ENCODE measurements at places on chromosomes 12 and 14.

- no peak for DNase-seq
Observed at GRCh38 chr12:61654698-61655097, 605.5 kb upstream of the USP15 start.

GRCh38 chr14:67602995-67603545, 3.0 kb upstream of the PIGH start:
- no peak for DNase-seq

GRCh38 chr12:58920102-58920960, at the start of gene LRIG3:
Gene LRIG3, minus strand, starts transcription at chr12:58920504. Its CDS starts 269 bp downstream, at chr12:58920235.
- DNase-seq = peak; percentile 41

DNA sequence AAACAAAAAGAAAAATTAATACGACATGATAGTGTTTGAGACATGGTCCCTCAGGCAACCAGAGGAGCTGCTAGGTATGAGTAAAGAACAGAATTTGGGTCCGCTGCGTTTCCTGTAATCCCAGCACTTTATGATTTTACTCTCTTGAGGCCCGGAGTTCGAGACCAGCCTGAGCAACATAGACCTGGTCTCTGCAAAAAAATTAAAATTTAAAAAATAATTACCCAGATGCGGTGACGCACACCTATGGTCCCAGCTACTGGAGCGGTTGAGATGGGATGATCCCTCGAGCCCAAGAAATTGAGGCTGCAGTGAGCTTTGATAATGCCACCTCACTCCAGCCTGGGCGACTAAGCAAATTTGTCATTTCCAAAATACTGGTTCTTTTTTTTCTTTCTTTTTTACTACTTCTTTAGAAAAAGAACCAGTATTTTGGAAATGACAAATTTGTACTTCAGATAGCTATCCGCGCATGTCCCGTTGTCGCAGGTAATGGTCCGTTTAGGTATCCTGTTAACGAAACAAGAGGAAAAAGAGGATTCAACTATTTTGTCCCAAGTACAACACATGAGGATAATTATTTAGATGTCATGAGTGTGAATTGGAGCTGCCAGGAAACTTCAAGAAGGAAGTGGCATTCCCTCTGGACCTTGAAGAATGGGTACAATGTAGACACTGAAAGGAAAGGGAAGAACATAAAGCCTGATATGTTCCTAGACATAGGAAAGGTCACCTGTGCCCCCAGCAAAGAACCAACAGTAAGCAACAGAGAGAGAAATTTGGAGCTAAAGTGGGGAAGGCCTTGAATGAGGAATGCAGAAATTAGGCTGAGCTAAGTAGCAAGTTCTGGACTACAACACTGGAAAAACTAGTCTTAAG, 1.2 kb upstream of the HECTD1 start:
- DNase-seq = no peak

GRCh38 chr14:34258318-34258717, 203.7 kb downstream of the SPTSSA start:
- no peak for DNase-seq

- DNase-seq = peak; percentile 38
Observed at GRCh38 chr14:34682787-34683321, 31.5 kb downstream of the CFL2 start.

- no peak for DNase-seq
Observed at GRCh38 chr12:101299931-101300330, 20.0 kb downstream of the UTP20 start.

DNA sequence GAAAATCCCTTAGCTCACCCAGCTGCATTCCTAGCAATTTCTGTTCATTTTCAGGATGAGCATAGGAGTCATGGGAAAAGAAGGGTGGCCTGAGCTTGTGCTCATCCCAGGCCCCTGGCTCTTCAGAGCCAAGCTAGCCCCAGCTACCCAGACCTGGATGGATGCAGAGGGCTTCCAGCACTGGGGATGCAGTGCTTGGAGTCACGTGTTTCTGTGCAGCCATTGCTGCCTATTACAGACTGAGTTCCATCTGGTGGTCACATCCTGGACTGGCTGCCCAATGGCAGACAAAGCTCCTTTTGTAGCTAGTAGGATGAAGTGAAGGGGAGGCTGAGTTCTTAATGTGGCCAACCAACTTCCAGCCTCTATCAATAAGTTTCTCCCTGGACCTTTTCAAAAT, 54.2 kb upstream of the JDP2 start:
- no peak for DNase-seq

DNA sequence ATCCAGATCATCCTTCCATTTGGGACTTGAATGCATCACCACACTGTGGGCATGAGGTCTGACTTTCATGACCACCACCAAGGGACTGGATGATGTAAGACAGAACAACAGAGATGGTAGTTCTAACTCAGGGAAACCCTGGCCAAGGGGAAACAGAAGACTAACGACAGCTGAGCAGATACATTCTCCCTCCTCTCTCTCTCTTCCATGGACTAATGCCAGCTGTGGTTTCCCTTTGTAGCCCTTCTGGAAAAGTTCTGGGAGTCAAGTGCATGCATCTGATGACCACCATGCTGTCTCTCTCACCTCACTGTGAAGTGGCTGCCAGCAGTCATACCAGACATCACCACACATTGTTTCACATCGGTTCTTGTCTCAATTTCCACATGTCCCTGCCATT, 3.4 kb downstream of the TAS2R30 start:
- no peak for DNase-seq

- DNase-seq = no peak
Observed at GRCh38 chr14:38238878-38239277, 17.0 kb downstream of the CLEC14A start.

DNA sequence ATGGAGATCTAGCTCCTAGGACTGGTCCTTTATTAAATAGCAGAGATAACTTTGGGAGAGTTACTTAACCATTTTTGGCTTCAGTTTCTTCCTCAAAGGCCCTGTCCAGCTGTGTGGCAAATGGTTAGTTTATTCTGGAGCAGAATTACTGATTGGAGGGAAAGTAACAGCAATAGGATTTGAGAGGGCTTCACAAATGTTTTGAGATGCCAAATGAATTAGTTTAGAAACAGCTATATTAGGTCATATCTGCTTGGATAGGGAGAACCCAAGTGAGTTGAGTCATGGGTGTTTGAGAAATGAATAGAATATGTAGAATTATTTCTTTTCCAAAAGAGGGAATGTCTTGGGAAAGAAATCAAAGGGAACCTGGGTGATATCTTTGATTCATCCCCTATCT, 17.5 kb downstream of the RASSF3 start:
- no peak for DNase-seq

DNA sequence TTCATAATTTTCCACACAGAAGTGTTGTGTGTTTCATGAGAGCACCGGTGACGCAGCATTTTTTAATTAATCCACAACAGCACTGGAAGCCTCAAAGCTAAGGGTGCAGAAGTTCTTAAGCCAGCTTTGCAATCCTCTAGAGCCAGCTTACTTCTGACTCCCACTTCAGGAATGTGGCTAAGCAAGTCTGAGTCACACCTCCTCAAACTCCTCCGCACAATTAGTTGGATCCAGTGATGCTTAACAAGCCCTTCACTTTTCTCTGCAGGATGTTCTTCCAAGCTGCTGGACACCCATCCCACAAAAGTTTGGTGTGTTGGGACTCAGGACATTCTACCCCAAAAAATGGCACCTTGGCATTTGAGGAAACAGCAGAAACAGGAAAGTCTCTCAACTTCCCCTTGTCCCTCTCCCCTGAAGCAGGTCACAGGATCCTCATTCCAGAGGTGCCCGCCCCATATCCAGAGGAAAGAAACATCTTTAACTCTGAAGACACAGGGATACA, 210.0 kb downstream of the PPM1H start:
- DNase-seq = no peak

DNA sequence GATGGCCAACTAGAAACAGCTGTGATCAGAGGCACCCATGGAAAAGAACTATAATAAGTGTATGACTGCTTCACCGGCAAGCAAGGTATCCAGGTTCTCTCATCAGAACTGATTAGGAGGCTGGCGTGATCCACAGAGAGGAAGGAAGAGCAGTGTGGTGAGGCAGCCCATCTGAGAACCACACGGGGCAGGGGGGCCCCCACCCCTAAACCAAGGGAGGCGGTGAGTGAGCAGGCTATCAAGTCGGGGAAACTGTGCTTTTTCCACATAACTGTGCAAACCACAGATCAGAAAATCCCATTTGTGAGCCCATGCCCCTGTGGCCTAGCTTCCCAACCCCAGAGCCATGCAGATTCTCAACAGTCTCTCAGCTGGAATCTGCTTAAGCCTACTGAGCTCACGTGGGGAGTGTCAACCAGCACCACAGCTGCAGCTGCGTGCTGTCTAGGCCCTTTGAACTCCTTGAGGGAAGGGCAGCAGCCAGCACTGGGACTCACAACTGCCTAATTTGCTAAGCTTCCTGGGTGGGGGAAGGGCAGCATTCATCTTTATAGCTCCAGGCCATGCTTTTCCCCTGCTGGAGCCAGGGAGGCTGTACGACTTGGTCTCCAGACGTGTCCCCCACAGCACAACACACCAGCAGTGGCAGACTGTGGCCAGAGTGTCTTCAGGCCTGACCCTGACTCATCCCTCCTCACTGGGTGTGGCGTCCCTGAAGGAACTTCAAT, 444.4 kb upstream of the ATP2B1 start:
- no peak for DNase-seq

DNA sequence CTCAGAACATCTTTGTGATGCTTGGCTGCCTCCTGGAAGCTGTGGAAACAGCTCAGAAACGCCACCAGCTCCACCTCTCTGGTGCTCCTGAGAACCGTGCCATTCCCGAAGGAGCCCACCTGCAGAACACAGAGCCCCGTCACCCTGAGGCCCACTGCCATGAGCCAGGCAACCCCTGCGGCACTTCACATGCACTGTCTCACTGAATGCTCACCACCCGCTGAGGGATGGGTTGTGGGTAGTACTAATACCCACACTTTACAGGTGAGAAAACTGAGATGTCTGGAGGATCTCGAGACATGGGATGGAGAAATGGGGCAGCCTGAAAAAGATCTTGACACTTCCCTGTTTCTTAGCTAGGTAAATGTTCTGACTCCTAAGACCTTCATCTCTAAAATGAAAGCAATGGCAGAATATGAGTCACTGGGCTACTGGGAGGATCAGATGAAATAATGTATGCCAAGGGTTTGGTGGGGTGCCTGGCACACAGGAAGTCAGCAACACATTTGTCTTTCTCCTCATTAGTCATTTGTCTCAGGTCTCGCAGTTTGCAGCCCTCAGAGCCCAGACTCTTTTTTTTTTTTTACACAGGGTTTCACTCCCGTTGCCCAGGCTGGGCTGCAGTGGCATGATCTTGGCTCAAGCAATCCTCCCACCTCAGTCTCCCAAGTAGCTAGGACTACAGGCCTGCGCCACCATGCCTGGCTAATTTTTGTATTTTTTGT, 5.3 kb downstream of the OASL start:
- no peak for DNase-seq

DNA sequence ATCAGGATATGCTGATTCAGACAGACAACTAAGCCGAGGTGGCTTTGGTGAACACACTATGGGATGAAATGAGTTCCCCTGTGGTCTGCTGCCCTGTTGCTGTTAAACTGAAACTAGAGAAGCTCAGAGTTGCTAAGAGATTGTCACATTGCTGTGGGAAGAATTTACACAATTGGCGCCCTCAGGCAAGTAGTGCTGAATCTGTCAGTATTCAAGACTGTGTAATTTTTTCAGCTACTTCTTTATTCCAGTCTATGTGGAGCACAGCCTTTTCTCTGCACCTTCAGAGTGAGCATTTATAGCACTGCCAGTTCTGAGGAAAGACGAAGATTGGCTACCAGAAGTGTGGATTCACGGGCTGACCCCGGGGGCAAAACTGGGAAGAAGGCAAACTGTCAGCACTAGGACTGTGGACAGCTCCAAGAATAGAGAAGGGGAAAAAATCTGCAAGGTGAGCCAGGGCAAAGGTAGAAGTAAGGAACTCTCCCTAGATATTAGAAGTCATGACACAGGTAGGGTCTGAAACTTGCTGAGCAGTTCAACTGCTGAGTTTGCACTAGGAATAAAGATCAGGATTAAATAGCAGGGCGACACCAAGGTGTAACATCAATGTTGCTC, 218.8 kb upstream of the TMPO start:
- no peak for DNase-seq

DNA sequence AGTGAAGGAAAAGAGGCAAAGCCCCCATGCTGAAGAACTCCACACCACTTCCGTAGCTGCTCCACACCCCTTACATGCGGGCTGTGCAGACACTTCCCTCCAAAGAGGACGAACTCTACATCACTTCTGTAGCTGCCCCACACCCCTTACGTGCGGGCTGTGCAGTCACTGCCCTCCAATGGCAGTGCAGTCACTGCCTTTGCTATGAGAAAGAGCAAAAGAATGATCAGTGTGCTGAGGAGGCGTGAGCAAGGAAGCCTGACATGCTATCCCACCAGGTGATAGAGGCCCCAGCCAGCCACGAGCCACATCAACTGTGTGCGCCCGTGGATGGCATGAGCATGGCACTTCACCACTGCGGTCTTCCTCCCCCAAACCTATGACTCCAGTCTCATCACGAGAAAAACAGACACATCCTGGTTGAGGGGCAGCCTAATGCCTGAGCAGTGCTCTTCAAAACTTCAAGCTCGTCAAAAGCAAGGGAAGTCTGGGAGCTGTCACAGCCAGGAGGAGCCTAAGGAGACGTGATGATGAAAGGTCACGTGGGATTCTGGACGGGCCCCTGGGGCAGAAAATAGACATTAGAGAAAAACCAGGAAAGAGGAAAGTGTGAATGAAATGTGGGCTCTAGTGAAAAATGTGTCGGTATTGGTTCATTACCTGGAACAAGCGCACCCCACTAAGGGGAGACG, 60.8 kb upstream of the C14orf180 start:
- no peak for DNase-seq

- no peak for DNase-seq
Observed at GRCh38 chr12:100187068-100187467, 13.5 kb upstream of the ACTR6 start.

- DNase-seq = no peak
Observed at GRCh38 chr12:106625976-106626375, 43.2 kb downstream of the RFX4 start.

- no peak for DNase-seq
Observed at GRCh38 chr14:53938136-53938837, 18.3 kb downstream of the BMP4 start.

GRCh38 chr14:54942913-54943312, 40.3 kb upstream of the GCH1 start:
- no peak for DNase-seq

DNA sequence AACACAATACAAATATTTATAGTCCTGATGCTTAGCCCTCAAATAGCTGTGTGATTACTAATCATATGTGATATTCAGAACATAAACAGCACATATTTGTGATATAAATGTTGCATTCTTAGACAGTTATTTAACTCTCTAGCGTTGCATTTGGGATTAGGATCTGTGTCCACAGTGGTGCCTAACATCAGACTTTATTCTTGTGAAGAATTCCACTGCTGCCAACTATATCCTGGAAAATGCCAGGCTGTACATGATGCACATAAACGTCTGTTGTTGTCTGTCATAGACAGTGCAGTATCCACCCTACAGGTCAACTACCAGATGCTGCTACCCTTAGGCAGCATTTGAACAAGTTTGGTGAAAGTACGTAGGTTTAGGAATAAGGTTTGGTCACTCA, 39.0 kb downstream of the SLC38A4 start:
- no peak for DNase-seq

DNA sequence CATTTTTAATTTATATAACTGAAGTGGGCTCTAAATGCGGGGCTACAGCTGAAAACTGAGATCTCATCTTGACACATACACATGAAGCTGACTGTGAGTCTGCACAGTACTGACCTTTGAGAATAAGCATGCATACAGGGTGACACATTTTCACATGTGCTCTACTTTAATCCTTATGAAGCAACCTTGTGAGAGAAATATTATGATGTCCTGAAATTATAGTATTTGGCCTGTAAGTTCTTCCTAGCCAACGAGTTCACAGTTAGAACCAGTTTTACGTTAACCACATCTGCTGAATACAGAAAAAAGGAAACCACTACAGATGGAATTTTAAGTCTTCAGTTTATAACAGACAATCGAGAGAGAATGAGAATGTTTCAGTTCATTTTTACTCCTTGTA, 70.3 kb downstream of the SPPL3 start:
- DNase-seq = no peak

Measured in DMS 273 treated with DMSO at 0.1 percent for 48 hours (cell line).